Caki2 (cell line): ENCODE measurements at places on chromosomes 5 and 9.

GRCh38 chr9:13550519-13550918 is 271.0 kb upstream of the MPDZ start:
- no peak for DNase-seq

DNA sequence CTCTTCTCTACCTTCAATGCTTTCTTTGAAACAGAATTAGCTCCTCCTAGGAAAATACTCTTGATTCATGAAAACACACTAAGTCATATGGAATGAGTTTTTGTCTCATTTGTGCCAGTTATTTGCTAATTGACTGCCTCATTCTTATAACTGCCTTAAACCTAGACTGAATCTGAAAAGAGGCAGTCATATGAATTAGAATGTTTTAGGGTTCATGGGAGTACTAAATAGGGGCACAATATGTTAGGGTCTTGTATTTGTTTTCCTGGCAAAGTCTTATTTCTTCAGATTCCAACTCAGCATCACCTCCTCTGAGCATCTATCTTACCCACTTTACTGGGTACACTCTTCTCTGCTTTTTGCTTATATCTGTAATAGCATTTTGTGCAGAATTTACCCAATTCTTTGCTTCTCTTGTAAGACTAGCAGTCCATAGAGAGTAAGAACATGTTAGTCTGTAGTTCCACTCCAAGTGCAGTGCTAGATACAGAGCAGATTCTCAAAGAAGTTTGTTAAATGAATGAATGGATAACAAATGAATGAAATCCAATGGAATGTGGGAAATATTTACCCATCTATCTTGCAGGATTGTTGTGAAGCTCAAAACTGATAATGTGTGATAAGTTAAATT is 43.9 kb upstream of the ALDH1A1 start:
- no peak for DNase-seq

GRCh38 chr9:113771199-113771598 is 104.9 kb upstream of the ZNF618 start:
- DNase-seq = no peak

DNA sequence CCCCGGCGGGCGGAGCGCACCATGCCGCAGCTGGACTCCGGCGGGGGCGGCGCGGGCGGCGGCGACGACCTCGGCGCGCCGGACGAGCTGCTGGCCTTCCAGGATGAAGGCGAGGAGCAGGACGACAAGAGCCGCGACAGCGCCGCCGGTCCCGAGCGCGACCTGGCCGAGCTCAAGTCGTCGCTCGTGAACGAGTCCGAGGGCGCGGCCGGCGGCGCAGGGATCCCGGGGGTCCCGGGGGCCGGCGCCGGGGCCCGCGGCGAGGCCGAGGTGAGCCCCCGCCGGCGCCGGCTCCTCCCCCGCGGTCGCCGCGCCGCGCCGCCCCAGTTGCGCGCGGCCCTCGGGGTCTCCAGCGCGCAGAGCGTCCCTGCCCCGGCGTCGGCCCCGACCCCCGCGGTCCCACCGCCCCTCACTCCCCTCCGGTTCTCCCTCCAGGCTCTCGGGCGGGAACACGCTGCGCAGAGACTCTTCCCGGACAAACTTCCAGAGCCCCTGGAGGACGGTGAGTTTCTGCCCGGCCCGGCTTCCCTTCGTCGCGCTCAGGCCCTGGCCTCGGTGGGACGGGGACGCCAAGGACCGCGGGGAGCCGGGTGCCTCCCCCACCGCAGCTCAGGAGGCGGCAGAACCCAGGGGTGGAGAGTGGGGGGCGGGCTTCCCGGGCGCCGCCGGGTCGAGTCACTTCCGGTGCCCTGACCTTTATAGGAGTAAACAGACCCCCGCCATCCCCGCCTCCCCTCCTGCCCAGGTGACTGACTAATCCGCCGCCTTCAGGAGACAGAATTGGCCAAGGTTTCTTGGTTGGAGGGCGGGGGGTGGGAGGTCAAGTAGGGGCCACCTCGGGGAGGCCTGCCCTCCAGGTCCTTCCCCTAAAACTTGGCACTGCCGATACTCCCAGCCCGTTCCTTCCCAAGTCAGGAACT is 665 bp downstream of the TCF7 start:
- no peak for DNase-seq

DNA sequence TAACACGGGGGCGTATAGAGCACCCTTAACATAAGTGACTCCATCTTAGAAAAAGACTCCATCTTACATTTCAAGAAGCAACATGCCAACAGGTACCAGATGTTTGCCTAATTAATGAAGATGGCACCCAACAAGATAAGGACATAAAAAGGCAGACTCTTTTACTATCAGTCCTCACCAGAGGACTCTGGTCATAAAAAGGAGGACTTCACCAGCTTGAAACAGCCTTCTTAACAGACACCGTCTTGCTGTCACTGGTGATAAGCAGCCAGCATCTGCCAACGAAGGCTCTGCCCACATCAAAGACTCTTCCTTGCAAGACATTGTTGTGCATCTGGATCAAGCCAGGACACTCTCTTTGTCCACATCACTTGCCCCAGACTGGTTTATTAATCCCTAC is 80.3 kb downstream of the S1PR3 start:
- no peak for DNase-seq

GRCh38 chr5:132202711-132203463 is 24.8 kb downstream of the P4HA2 start:
- DNase-seq = no peak

- DNase-seq = no peak
Observed at GRCh38 chr5:154273028-154273617, 82.6 kb downstream of the GALNT10 start.

DNA sequence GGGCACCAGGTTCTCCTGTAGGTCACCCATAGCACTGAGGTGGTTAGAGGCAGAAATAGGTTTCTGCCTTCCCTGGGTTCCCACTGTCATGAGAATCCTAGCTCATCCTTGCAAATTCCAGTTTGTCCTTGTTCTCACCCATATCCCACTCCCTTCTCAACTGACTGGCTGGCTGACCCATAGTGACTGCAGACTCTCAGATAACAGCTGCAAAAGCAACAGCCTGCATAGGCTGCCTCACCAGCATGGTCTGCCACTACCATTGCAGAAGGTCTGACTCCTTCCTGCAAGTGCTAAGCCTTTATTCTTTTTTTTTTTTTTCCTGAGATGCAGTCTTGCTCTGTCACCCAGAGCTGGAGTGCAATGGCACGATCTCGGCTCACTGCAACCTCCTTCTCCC is 194.0 kb downstream of the SEMA6A start:
- no peak for DNase-seq

DNA sequence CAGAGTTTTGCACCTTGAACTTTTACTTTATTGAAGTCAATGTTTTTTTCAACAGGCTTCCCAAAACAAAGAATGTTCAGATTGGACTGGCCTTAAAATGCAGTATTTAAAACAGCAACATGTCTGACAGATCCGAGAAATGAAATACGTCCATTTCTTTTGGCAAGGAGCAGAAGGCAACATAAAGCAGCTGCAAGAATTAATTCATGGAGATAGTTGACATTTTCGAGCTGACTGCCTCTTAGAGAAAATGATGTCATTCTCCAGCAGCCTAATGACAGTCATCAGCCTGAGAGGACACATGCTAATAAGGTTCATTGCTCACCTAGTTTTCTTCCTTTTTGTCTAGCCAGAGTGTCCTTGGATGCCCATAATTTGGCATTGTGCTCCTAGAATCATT is 232.2 kb upstream of the SEMA6A start:
- no peak for DNase-seq

DNA sequence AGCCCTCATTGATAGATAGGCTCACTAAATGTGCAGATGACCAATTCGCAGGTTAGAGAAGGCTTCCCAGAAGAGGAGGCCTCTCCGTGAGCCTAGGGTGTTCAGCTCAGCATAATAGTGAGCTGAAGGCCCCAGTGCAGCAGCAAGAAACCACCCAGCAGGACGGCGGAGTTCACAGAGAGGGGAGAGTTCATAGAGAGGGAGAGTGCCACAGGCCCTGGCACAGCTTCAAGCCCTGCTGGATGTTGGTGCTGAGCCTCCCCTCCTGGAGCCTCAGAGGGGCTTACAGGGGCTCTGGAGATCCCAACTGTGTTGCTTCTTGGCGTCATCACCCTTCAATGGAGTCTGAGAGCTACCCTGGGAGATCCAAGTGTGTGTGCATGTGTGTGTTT is 2.1 kb downstream of the SLC22A5 start:
- DNase-seq = no peak

- no peak for DNase-seq
Observed at GRCh38 chr5:61465066-61465465, 133.0 kb downstream of the ZSWIM6 start.

- DNase-seq = no peak
Observed at GRCh38 chr5:9148242-9148641, 397.6 kb downstream of the SEMA5A start.
